ENCODE measurements at places on chromosomes 13 and 19.

DNA sequence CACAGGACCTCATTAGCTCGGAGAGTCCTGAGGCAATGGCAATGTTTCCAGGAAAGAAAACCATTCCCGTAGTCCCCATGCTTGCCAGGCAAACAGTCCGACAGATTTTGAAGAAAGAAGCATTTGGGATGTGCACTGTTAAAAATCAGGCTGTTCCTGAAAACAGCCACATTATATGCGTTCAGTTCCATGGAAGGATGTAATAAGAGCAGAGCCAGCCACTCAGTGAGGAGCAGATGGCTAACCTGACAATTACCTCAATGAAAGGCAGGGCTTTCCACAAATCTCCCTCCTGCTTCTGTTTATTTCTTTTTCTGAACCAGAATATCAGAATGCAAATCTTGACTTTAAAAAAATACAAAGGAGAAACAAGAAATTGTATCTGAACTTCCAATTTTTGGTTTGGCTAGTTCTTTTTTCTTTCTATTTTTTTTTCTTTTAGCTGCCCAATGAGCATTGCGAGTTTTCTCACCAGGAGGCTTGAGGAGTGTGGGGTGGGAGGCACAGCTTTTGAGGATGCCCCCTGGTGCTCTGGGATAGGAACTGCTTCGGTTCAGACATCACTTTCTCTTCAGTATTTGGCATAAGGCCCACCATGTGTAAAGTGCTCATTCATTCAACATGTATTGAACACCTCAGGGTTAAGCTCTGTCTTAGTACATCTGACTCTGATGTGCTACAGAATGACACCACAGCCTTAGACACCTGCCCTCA, 124.2 kb downstream of the TBC1D4 start:
- peak; percentile 82 for ATAC-seq

- ATAC-seq, result no peak
These were observed 15.5 kb downstream of the STX10 start for GRCh38 chr19:13134626-13135025.

DNA sequence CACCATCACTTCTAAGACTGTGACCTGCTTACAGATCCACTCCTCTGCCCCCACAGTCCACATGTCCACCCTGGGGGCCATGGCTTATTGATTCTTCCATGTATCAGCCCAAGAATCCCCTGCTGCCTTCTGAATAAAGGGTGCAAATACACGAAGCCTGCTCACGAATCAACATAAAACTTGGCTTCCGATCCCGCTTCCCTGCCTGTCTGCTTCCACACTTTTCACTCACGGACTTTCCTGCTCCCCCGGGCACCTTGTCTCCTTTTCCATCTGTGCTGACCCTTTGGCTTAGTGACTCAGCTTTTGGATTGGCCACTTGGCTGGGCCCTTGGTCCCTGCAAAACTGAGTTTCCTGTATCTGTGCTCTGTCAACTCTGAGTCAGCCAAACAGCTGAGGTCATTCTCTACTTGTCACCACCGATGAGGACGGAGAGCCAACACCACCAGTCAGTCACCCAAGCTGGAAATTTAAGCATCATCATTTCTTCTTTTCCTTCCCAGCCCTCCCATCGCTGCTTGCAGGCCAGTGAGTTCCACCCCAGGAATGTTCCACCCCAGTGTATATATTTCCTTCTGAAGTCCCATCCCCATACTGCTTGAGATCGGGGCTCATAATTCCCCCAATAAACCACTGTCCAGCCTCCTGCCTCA, 11.4 kb upstream of the USP12 start:
- ATAC-seq, result no peak

DNA sequence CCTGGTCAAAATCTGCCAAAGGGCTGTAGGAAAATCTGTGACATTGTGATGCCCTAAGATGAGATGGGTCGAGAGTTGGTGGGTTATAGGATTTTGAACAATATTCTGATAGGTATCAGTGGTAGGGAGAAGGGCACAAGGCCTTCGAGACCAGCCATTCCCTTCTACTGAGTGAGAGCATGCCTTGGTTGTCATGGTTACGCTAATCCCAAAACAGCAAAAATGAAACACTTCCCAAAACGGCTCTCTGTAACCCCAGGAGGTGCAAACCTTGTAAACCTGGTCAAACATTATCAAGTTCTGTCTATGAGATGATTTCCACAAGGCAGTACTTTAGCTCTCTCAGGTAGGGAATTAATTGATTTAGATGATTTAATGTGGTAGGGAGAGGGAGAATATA, 158.7 kb upstream of the RNF113B start:
- no peak for ATAC-seq

DNA sequence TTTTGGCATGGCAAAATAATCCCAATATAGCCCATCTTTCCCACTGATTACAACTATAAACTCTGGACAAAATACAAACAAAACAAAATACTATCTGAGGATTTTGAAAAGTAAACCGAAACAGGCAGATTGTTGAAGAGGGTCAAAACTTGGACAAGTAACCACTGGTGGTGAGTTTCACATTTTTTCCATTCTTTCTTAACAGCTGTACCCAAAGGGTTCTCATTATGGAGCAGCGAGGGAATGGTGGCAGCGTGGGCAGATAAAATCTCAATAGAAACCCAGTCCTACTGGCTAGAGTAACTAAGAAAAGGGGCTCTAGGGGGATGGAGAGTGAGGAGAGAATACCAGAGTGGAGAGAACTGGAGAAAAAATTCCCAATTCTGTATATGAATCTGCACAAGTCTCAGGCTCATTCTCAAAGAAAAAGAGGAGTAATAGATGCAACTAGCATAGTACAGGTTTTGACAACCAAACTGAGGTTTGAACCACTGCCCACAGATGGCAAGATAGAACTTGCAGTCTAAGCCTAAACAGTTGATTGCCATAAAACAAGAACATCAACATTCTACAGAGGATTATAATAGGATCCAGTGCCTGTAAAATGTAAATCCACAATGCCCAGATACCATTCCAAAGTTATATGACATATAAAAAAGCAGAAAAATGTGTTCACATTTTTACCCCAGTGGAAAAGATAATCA, 284.5 kb downstream of the KCNRG start:
- ATAC-seq, result no peak

GRCh38 chr19:19381007-19381926, 24.2 kb upstream of the GATAD2A start:
- no peak for ATAC-seq

DNA sequence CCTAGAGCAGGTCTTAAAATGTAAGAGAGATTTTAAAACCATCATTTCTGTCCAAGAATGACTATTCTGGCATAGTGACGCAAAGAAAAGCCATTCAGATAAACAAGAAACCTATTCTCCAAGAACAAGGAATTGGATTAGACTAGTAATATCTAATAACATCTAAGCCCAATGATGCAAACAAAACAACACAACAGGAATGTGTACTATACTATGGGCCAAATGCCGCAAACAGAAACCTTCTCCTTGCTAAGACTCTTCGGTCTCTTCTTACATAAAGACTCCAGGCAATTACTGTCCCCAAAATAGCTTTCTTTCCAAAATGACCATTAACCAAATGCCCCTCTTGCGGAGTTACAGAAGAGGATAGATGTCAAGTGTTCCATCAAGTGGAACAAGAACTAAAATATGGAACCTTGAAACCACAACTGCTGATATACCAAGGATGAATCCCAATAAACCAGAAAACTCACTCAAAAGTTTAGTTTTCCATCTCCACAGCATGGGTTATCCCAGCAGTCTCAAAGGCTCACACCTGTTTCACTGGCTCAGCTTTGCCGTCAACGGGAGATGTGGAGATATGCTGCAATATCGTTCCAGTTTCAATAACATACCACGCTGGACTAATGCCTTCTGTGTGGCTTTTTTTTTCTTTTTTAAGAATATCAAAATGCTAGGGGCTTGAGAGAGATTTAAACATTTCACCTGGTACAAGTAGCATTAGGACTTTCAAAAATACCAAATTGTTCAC, 76.2 kb downstream of the FOXO1 start:
- ATAC-seq, result no peak

- ATAC-seq, result no peak
These were observed 62.8 kb upstream of the MYO16 start for GRCh38 chr13:108566413-108567170.

- no peak for ATAC-seq
These were observed 42.5 kb downstream of the ABCC4 start for GRCh38 chr13:95258619-95259194.

DNA sequence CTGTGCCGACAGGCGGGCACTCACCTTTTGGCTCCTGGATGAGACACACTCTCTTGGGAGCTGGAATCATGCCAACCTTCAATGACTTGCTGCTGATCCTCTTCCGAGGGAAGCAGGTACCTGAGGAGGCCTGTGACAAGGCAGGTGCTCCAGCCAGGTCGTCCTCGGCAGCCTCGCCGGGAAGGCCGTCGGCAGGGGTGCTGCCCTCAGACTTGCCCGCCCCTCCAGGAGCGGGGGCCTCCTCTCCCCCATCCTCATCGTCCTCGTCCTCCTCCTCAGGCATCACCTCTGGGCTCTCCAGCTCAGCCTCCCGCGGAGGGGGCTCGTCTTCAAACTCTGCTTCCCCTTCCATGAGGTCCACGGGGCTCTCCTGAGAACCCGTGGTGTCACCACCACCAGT, 29.2 kb downstream of the SUGP2 start:
- no peak for ATAC-seq

- no peak for ATAC-seq
These were observed 12.1 kb downstream of the UFM1 start for GRCh38 chr13:38361542-38362262.

- no peak for ATAC-seq
These were observed 73.4 kb downstream of the AKAP11 start for GRCh38 chr13:42345367-42345766.

DNA sequence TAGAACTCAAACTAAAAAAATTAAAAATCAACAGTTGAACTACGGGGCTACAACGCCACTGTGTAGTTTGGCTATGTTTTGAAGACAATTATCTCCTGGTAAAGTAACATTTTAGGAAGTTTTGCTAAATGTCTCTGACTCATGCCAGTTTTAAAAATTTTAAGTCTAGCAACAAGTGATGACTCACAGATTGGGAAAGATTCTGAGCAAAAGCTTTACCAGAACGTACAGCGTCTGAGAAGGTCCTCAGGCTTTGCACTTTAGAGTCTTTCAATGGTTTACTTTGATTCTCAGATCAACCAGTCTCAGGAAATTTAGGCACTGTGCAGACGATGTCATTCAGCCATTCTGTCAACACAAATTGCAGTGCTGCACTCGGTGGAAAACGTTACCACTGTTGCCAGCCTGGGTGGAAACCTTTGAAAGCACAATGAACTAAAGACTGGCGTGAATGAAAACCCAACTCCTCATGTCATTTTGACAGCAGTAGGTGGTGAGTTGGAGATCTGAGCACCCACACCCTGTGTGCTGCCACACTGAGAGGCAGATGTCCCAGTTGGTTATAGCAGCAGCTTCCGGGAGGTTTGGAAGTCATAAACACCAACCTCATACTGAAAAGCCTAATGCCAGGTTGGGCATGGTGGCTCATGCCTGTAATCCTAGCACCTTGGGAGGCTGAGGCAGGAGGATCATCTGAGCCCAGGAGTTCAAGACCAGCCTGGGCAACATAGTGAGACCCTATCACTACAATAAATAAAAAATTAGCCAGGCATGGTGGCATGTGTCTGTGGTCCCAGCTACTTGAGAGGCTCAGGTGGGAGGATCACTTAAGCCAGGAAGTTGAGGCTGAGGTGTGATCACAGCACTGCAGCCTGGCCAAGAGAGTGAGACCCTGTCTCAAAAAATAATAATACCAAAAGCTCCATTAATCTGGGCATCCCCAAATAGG, 6.3 kb upstream of the WTIP start:
- ATAC-seq, result no peak

DNA sequence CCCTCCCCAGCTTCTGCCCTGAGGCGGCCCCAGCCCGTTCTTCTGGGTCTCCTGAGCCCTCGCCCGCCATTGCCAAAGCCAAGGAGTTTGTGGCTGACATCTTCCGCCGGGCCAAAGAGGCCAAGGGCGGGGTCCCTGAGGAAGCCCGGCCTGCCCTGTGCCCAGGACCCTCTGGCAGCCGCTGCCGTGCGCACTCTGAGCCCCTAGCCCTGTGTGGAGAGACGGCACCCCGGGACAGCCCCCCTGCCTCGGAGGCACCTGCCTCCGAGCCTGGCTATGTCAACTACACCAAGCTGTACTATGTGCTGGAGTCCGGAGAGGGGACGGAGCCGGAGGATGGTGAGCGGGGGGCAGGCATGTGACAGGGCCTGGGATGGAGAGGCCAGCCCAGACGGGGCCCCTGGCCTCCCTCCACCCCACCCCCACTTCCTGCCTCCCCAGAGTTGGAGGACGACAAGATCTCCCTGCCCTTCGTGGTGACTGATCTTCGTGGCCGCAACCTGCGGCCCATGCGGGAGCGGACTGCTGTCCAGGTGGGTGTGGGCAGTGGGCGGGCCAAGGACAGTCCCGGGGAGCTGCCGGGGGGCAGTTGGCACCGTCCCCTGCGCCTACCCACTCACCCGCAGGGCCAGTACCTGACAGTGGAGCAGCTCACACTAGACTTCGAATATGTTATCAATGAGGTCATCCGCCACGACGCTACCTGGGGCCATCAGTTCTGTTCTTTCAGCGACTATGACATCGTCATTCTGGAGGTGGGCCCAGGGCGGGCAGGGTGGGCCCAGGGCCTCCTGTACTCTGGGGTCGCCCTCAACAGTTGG, 7.0 kb downstream of the DCAF15 start:
- ATAC-seq, result no peak

- ATAC-seq, result no peak
These were observed 149.7 kb upstream of the FNDC3A start for GRCh38 chr13:48826039-48826438.

- ATAC-seq, result no peak
These were observed 2210.2 kb upstream of the PCDH20 start for GRCh38 chr13:63625869-63626268.

GRCh38 chr13:111413407-111414187, 93.2 kb downstream of the TEX29 start:
- peak; percentile 22 for ATAC-seq

GRCh38 chr13:27638521-27638920, 16.8 kb downstream of the POLR1D start:
- no peak for ATAC-seq

- no peak for ATAC-seq
These were observed 26.3 kb upstream of the ZNF83 start for GRCh38 chr19:52664461-52664860.

DNA sequence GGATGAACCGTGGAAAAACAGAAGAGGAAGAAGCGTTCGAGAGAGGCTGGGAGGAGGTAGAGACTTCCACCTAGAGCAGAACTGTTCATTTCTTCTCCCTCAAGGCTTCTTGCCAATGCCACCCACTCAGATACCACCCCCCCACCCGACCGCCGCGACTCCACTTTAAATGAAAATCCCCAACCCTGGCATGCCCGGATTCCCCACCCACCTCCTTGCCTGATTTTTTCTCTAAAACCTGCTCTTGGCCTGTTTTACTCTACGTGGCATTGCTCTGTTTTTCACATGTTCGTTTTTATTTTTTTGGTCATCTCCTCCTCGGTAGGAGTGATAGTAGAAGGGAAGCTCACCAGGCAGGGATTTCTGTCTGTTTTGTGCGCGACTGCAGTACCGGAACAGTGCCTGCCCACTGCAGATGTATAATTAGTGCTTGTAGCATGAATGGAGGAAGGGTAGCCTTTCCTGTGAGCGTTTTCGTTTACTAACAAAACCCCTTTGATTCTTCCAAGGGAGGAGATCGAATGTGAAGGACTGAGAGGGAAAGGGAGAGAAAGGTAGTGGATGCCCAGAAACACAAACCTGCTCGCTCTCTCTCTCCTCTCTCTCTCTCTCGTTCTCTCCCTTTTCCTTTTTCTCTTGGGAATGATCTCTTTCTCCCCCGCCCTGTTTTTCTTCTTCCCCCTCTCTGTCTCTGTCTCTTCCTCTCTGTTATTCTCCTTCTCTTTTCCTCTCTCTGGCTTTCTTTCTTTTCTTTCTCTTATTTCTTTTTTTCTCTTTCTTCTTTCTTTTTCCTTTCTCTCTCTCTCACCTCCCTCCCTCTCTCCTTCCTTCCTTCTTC, 2.2 kb downstream of the CD70 start:
- peak; percentile 64 for ATAC-seq

GRCh38 chr13:32354040-32354439, 38.7 kb downstream of the BRCA2 start:
- peak; percentile 67 for ATAC-seq
